Astrocyte (in vitro differentiated cells and primary cell): ENCODE measurements at places on chromosomes 16 and 17.

DNA sequence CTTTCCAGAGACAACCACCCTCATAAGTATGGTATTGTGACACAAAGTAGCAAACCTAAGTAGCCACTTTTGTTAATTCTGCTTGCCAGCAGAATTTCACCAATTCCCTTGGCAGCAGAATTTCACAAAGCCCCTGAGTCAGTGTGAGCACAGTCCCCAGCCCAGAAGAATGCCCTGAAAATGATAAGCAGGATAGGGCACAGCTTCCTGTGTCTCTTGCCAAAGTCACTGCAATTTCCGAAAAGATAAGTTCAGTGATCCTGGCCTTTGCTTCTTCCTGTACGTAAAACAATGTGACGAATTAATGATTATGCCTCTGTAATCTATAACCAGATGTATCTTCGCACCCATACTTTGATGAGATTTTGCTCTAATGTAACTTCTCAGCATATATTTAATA, 16.0 kb upstream of the WIPF2 start:
- DNase-seq = no peak

- DNase-seq = no peak
These were observed 5.3 kb downstream of the FAM234A start for GRCh38 chr16:239948-240277.

GRCh38 chr16:4399001-4399730, 17.2 kb downstream of the CORO7 start:
- DNase-seq = no peak

GRCh38 chr17:29091606-29092289, 48.8 kb downstream of the PIPOX start:
- DNase-seq = no peak

GRCh38 chr17:43126911-43127290, 1.7 kb upstream of the BRCA1 start:
- no peak for DNase-seq

GRCh38 chr16:760545-761343, at the start of gene MSLN:
Gene MSLN, plus strand, starts transcription at chr16:760734. Its CDS starts 1,947 bp downstream, at chr16:762681.
- DNase-seq = peak; percentile 21

GRCh38 chr17:19371259-19372010, 6.9 kb upstream of the MAPK7 start:
- no peak for DNase-seq

- no peak for DNase-seq
These were observed 44.3 kb upstream of the PSMD7 start for GRCh38 chr16:74252329-74252728.

DNA sequence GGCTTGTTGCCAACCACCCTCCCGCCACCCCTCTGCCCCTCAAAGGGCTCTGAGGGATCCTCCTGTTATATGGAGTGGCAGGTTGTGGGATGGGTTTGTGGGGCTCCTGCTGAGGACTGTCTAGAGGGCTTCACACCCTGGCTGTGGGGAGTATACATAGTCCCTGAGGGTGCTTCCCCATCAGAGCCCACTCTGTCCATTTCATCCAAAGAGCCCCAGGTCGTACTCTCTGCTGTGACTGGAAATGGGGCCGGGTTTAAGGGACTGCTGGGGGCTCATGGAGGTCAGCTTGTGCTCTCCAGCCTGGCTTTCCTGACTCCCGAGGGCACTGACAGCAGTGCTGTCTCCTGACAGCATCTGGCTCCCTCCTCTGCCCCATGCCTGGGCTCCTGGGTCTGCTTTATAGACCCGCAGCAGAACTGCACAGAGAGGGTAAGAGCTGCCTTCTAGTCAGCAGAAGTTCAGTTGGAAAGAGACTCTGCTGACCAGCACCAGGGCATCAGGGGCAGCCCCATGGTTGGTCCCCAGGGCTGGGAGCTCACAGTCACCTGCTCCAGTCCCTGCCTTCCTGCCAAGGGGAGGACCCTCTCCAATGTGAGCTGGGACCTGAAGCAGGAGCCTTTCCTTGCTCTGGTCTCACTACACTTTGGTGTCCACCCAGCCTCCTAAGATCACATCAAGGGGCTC, 17.8 kb upstream of the TNS4 start:
- no peak for DNase-seq

GRCh38 chr16:88735121-88735520, 28.8 kb downstream of the CTU2 start:
- DNase-seq = no peak

DNA sequence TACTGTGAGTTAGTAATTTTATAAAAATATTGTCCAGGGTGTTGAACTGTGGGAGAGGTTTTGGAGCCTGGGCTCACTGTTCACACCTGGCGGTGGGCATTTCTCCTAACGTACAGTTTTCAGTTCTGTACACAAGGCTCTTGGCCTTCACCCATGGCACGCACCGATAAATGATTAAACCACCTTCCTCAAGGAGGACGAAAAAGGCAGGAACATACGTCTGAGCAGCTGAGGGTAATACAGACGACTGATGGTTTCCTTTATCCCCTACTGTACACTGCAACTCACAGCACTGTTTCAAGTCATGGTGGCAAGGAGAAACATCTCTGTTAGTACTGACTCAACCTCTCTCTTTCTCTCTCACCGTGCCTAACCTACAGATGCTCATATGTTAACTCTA, 1.4 kb upstream of the ST6GALNAC1 start:
- DNase-seq = no peak

DNA sequence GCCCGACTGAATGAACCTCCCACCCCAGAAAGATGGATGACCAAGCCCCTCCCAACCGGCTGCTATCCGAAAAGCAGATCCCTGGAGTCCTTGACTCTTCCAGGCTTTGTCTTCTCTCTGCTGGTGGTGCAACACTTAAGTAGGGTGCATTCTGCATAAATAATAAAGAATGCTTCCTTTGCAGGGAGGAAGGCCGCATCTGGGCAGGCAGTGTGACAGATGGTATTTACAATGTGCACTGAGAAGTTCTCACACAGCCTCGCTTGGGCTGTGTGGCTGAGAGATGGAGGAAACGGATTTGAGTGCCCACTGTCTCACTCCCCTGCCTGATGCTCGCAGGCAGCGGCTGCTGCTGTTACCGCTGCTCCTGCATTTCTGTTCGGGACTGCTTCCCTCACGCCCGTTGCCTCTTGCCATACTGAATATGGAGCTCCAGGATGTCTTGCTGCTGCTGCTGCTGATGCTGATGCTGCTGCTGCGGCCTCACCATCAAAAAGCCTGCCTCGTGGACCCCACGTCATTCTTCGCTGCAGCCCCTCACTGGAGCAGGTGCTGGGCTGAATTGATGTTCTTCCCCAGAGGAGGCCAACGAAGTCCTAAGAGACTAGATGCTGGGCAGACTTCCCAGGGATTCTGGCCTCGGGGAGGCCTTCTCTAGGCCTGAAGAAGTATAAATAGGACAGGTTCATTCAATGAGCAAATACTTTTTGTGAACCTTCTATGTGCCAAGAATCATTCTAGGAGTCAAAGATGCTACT, 7.1 kb upstream of the RHBDL3 start:
- no peak for DNase-seq

GRCh38 chr16:15950869-15951268, 1.5 kb downstream of the ABCC1 start:
- no peak for DNase-seq

DNA sequence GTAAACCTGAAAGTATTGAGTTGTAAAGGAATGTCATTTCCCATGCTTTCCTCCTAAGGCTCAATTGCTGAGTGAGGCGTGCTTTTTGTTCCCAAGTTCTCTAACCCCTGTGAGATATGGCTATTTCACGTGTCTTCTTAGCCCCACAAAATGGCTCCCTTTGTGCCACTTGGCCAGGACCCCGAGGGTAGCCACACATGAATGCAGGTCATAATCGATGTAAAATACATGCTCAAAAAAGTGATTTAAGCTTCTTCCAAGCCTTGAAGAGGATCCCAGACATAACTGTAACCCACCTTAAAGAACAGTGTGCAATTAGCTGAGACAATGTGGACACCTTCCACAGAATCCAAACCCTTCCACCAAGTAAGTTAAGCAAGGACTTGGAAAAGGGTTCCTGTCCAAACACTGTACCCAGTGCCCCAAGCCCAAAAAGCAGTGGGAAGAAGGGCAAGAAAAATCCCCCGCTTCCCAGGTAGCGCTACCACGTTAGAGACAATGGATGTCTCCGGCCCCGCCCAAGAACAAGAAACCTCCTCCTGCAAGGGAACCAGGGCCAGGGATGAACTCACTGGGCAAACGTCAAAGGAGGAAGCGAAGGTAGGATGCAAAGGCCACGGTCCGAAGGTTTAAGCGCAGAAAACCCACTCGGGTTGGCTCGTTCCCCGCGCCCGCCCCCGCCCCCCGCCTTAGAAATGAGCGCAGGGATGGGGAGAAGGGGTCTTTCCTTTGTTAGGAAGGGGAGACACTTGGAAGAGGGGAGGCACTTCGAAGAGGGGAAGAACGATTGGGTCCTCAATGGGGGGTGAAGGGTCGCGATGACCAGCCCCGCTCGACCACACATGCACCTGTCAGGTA, 1.2 kb downstream of the JPT1 start:
- no peak for DNase-seq

- DNase-seq = no peak
These were observed 1422.6 kb upstream of the CDH8 start for GRCh38 chr16:63458846-63459245.

GRCh38 chr17:68289936-68290267, 1.0 kb downstream of the SLC16A6 start:
- DNase-seq = no peak

DNA sequence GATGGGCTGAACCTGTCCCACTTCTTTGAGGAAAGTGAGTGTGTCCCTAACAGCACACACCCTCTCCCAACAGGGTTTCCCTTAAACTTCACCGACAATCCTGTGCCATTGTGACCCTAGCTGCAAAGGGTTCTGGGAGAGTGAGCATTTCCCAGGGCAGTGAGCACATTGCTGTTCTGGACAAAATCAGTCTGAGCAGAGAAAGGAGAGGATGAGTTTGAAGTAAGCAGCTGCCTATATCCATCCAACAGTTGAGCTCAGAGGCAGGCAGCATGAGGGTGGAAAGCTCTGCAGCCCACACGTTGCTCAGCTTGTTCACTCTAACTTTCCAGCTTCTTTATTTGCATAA, 296.5 kb upstream of the MAF start:
- no peak for DNase-seq

- no peak for DNase-seq
These were observed 123.3 kb downstream of the AXIN2 start for GRCh38 chr17:65438173-65438572.

DNA sequence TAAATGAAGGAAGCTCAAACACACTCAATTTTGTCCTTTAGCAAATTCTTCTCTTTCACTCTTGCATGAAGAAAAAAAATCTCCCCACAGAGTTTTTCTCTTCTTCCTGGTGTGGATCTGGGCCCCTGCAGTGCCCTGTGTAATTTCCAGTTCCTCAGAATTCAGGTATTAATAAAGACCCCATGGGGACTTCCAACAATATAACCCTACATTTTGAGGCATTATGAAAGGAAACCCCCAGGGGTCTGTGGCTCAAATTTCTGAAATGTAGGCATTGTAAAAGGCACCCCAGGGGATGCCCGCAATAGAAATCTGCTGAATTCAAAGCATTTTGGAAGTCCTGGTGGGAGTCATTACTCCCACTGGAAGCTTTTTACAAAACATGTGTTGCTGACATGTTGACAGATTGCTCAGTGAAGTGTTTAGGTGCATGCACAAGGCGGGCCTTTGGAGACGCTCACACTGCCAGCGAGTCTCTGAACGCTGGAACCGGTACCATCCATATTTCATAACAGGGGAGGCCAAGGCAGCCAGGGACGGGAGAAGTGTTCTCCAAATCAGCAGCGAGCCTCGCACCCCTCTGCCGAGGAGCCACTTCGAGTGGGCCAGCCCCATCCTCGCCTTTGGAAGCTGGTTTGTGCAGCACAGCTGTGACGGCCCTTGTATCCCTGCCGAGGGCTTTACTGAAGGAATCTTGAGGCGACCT, 154.0 kb downstream of the ZNF423 start:
- peak; percentile 29 for DNase-seq

DNA sequence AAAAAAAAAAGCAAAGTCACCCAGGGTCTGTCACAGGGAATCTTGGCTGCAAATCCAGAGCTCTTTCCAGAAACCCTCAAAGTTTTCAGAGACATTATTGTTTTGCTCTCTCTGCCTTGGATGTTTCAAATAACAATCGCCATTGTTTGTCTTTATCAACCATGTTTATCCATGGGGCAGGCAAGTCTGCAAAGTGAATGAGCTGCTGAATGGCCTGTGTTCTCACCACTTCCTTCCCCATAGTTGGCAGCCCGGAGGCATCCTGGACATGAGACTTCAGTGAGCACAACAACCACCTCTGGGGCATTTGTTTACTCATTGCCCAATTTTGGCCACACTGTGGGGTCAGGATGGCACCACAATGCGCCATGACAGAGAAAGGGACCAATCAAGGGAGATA, 53.1 kb upstream of the USP7 start:
- no peak for DNase-seq

DNA sequence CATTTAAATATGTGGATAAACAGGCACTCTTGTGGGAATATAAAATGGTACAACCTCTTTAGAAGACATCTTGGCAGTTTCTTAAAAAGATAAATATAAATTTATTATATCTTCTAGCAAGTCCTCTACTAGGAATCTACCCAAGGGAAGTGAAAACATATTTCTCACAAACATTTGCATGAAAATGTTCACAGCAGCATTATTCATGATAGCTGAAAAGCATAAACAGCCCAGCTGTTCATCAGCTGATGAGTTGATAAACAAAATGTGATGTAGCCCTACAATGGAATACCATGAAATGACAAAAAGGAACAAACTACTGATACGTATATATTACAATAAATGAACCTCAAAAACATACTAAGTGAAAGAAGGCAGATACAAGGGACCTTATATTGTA, 12.0 kb downstream of the DGKE start:
- no peak for DNase-seq

DNA sequence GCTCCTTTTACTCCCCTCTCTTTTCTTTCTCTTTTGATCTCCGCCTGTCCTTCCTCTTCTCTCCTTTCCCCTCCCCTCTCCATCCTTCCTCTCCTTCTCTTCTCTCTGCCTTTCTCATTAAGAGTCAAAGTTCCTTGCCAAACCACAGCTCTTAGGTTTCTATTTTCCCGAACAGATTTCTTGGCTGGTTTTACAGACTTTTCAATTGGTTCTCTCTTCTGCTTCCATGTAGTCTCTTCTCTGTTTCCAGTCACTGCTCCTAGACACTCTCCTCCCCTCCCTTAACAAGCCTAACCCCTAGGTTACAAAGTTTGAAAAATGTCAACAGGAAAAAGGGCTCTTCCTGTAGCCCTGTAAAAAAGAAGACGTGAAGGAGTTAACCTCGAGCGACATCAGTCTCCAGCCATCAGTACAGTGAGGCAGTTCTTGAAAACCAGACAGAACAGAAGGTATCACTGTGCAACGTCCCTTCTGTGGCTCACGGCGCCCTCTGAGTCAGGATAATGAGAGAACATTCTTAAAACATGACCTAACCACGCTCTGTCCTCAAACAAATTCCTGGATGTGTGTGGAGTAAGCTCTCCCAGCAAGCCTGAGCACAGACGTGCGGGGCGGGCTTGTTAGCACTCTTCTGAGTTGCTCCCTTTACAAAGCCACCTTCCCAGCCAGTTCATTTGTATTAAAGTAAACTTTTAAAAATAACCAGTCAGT, 11.6 kb upstream of the MARCHF10 start:
- peak; percentile 99 for DNase-seq

DNA sequence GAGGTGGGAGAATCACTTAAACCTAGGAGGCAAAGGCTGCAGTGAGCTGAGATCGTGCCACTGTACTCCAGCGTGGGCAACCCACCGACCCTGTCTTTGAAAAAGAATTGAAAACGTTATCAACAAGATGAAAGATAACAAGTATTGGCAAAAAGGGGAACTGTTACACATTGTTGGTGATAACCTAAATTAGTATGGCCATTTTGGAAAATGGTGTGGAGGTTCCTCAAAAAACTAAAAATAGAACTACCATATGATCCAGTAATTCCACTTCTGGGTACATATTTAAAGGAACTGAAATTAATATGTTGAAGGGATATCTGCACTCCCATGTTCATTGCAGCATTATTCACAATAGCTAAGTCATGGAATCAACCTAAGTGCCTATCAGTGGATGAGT, 61.0 kb downstream of the ABHD15 start:
- DNase-seq = no peak
